ENCODE measurements at places on chromosomes 13 and 19.

- no peak for DNase-seq
Measured at GRCh38 chr13:42337808-42338600, 66.1 kb downstream of the AKAP11 start.

DNA sequence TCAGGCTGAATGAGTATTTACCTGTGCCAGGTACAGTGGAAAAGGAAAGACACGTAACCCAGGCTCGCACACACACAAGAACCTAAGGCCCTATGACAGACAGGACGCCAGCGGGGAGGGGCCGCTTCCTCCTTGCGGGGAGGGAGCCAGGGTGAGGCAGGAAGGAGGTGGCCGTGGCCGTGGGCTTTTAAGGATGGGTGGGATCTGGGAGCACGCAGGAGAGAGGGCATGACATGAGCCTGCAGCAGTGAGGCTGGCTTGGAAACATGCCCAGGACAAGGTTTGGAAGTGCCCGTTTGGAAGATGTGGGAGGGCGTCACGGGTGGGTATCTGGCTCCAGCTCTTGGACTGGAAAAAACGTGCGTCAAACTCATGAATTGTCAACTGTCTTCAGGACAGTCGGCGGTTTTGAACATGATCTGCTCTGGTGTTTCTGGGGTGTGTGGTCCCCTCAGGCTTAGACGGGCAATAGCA is 20.1 kb downstream of the SH3GL1 start:
- DNase-seq: peak; percentile 64

GRCh38 chr13:91347996-91348905 is 764 bp downstream of the MIR17HG start:
- peak; percentile 56 for DNase-seq

- DNase-seq: no peak
Measured at GRCh38 chr19:17902701-17903100, 30.1 kb upstream of the CCDC124 start.

GRCh38 chr19:40533508-40533907 is 43.2 kb upstream of the SHKBP1 start:
- DNase-seq: no peak

DNA sequence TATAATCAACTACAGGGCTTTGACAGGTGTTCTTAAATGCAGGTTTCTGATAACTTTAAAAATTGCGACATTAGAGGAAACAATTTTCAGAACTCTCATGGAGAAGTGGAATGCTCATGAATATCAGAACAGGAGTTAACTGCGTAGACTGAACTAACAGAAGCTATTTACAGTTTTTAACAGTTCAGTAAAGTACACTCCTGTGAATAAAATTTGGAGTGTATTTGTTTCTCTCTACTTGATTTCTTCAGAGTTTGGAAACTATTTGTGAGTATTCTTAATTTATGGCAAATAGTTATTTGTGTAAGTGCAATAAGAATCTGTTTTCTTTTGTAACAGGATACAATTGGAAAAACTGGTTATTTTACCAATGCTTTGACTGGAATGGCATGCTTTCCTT is 114.4 kb downstream of the TNFRSF19 start:
- no peak for DNase-seq

DNA sequence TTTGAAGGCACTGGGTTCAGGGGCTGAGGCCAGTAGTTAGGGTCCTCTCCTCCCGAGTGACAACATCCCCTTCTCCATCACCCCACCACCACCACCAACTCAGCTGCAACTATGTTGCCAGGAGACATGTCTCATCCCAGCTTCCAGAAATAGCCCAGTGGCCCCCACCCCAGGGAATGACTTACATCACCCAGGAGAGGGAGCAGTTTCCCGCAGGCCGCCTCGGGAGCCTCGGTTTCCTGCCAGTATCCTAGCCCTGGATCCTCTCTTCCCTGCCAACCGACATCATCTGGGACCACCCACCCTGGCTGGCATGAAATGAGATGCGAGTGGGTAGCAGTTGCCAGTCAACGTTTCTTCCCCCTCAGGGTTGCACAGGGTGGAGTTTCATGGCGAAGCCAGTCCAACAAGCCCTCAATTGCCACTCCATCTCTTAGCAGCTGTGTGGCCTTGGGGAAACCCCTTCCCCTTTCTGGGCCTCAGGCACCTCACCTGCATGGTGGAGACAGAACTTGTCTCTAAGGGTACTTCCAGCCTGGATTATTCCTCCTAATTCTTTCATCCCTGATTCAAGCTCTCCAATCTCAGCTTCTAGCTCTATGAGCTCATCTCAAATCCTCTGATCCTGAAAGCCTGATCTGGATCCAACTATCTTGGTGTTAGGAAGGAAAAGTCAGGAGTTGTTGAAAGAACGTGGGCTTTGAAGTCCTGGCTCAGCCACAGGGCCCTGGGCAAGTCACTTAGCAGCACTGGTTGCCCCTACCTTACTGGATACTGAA is 3.9 kb upstream of the GSK3A start:
- DNase-seq: peak; percentile 61

DNA sequence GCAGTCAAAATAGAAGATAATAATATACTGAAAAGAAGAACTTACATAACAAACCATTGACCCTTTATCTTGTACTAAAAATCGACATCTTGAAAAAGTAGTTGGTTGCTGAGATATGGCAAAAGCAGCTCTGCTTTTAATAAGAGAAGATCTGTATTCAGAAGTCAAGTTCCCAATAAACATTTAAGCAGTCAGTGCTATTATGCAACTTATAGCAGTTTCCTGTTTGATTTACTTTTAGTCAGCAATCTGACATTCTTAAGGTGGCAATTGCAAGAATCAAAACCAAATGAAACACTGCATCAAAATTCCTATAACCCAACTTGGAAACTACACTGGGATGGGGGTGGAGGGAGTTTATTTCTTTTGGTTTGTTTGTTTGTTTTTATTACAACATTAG is 165.5 kb downstream of the TBC1D4 start:
- no peak for DNase-seq

- DNase-seq: peak; percentile 80
Measured at GRCh38 chr19:10553943-10554381, 10.3 kb downstream of the ATG4D start.

DNA sequence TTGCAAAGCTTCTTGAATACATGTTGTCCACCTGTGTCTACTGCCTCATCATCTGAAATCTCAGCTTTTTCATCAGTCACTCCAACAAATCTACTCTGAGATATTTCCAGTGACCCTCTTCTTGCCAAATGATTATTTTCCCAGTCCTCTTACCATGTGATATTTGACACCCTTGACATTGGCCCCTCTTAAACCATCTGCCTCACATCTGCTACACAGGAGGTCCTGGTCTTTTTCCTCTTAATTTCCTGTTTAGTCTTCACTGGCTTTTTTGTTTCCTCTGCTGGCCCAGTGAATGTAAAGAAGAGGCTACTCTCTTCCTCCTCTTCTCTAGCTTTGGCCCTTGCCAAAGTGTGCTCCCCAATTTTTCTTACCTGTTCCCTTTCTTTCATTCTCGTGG is 218.7 kb downstream of the DNAJC15 start:
- DNase-seq: no peak

- DNase-seq: no peak
Measured at GRCh38 chr13:94664889-94665288, 47.5 kb downstream of the SOX21 start.

GRCh38 chr13:99220199-99220935 is 19.7 kb downstream of the UBAC2 start:
- DNase-seq: peak; percentile 58
